GM06990 (cell line): ENCODE measurements at places on chromosomes 6 and 20.

DNA sequence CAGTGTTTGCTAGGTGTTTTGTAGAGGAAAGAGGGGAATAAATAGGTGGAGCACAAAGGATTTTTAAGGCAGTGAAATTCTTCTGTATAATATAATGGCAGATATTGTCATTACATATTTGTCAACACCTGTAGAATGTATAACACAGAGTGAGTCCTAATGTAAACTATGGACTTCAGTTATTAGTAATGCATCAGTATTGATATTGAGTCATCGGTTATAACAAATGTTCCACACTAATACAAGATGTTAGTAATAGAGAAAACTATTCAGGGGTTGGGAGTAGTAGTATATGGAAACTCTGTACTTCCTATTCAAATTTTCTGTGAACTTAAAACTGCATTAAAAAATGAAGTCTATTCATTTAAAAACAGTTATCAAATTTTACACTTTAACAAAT, 299.2 kb downstream of the UBE3D start:
- no peak for DNase-seq

- DNase-seq = no peak
These were observed 24.9 kb upstream of the SMOC2 start for GRCh38 chr6:168415993-168416530.

- no peak for DNase-seq
These were observed 555 bp upstream of the ZBTB46 start for GRCh38 chr20:63831646-63831992.

GRCh38 chr6:13397359-13398068, 69.2 kb upstream of the TBC1D7 start:
- peak; percentile 55 for DNase-seq

DNA sequence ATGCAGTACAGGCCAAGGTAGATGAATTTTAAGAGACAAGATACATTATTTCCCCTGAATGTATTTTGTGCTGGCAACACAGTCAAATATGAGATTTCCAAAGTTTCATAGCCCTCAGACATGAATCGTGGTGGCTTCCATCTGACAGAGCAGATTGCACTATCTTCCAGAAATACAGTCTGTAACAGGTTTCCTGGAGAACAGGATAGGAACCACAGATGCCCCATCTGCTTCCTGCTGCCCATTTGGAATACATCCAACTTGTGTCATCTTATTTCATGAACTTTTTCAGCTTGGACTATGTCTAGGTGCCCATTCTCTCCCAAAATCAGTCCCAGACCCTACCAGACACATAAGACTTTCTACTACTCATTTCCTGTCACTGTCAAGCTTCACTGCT, 426.0 kb downstream of the KIF16B start:
- no peak for DNase-seq

DNA sequence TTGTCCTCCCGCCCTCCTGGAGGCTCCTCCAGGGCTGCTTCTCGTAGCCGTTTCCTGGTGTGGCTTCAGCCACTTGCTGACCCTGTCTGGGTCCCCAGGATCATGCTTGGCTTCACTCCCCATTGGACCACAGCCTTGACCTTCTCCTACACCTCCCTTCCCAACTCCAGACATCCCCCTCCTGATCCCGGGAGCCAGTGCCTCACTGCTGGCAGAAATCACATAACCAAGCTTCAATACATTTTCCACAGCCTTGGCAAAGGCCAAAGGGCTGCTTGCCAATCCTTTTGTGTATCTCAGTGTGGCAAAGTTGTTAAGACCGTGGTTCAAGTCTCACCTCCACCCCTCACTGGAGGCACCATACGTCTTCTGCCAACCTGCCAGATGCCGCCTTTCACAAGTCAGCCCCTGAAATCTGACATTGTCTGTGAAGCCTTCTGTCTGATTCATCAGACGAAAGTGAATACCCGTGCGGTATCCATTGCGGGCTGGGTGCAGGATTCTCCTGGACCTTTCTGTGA, 60.1 kb downstream of the PHACTR3 start:
- DNase-seq = no peak

DNA sequence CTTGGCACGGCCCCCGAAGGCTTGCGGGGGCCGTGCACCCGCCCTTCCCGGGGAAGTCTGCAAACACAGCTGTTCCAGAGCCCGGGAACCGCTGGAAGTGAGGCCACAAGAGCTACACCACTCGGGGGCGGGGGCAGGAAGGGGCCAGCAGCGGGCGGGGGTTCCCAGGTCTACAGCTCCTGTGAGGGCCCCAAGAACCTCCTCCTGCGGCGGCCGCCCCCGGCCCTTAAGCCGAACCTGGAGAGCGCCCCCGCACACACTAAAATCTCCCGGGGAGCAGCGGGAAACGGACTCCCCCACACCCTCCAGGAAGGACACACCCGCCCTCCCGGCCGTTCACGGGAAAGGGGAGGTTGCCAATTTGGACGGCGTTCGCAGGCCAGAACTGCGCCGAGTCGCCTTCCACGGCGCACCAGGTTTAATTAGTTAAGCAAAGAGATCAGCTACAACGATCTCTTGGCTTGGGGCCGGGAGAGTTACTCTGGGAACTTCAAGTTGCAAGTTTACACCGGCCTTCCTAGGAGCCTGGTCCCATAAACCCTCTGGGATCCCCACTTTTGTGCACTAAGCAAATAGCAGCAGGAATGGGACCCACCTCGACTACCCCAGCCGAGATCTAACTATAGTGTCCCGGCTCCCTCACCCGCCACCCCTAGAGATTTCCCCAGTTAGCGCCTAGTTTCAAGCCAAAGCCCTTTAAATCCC, 1.7 kb downstream of the JAG1 start:
- peak; percentile 29 for DNase-seq

DNA sequence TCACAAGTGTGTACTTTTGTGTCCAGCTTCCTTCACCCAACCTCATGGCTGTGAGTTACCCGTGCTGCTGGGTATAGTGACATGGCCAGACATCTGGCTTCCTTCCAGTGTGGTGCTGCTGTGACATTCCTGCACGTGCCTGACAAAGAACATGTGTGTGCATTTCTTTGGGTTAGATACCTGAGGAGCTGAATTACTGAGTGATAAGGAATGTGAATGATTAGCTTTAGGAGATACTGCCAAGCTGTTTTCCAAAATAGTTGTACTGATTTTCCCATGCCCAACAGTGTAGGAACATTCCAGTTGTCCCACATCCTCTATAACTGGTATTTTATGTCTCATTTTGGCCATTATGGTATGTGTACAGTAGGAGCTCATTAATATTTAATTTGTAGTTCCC, 132.5 kb downstream of the PREX1 start:
- DNase-seq = no peak

GRCh38 chr20:13009682-13010406, 1.1 kb downstream of the SPTLC3 start:
- peak; percentile 32 for DNase-seq

GRCh38 chr6:137105375-137105774, 60.6 kb upstream of the IL20RA start:
- no peak for DNase-seq

- DNase-seq = no peak
These were observed 128.5 kb upstream of the SALL4 start for GRCh38 chr20:51930775-51931174.

GRCh38 chr6:118882314-118882905, 11.5 kb upstream of the ASF1A start:
- no peak for DNase-seq

GRCh38 chr20:52937591-52938100, 34.5 kb upstream of the TSHZ2 start:
- DNase-seq = no peak

- DNase-seq = no peak
These were observed 181.8 kb upstream of the RALGAPA2 start for GRCh38 chr20:20894280-20894679.

DNA sequence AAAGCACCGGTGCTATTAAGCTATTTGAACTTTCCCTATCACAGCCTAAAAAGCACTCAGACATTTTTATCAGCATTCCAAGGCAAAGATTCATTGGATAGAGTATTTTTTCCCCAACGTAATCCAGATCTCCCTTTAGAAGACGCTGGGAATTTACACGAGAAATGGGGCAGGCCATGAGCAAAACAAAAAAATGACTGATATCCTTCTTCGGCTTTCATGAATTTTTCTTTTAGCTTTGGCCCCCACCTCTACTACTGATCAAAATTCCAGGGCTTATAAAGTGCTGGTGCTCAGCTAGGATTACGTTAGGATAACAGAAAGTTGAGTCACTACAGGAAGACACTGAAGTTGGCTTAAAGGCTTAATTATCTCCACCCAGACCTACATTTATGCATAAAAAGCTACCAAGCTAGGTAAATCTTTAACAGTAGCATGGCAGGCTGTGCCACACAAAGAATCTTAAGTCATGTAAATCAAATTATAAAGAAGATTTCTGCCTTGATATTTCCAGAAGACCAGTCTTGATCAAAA, 418.5 kb upstream of the BTBD3 start:
- no peak for DNase-seq

- no peak for DNase-seq
These were observed 26.8 kb downstream of the TRMT6 start for GRCh38 chr20:5923493-5923892.

DNA sequence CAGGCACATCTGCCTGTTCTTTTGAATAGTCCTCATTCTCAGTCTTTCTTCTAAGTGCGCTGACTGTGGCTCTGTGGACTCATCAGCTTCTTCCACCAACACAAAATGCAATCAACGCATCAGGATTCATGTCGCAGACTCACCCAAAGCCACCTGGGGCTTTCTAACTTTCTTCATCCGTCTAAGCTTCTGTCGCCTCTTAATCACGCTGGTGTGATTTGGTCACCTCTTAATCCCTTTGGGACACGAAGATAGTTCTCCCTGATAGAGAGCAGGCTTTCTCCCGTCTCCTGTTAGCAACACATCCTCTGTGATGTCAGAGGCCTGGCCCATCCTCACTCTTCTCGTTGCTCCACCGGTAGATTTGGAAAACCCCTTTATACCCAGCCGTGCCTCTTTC, 78.0 kb upstream of the FOXQ1 start:
- DNase-seq = no peak

- DNase-seq = no peak
These were observed 8.2 kb upstream of the UBE2V1 start for GRCh38 chr20:50120935-50121693.

DNA sequence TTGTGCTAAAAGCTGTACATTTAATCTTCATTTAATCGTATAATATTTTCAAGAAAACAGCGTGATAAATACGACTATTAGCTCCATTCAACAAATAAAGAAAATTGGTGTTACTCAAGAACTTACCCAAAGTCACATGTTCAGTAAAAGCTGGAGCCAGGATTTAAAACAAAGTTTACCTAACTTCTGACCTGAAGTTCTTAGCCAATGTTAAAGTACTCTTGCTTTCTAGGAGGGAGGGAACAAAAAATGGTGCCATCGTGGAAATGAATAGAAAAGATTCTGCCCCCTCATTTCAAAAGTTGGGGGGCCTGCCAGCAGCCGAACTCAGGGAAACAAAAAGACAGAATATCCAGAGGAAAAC, 395.8 kb downstream of the CD109 start:
- DNase-seq = no peak

DNA sequence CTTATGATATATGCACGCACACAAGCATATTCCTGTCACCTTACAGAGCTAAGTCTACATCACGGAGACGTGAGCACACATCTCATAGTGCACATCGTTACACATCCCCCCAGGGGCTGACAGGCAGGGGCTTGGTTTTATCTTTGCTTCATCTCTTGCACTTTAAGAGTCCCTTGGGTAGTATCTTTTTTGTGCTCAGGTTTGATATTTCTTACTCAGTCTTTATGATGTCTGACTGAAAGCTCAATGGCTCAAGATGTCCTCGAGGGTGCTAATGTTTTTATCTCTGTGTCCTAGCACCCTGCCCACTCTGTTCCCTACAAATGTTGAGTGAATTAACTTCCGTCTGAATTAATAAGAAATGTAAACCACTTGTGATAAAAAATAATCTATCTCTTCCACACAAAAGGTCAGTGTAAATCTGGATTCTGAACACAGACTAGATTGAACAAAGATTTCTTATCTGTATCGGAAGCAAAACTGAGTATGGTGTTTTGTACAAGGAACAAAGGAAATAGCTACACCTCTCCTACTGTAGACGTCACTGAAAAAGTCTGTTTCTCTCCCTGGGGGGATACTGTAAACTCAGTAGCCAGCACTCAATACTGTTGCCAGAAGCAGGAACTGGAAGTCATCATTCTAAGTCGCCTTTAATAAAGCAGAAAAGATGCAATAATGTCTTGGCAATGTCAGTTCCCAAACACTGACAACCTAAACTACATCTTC, 195.1 kb downstream of the PRKN start:
- no peak for DNase-seq
